Tibial nerve (tissue), 4 donors: ENCODE measurements at places on chromosomes 7 and 10.

DNA sequence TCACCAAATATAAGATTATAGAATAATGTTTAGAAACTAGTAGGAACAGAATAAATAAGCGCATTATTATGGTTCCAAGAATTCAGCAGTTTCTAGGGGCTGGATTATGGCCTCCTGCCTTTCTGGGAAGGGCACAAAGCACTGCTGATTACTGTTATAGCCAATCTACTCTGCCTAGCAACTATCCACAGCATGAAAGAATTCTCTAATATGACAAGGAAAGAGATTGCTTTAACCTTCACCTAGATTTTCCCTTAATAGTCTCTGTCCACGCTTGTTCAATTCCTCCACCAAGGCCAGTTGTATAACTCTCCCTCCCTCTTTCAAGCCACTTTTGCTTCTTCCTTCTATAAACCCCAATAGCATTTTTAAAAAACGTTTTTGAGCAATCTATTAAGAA, 1033.6 kb upstream of the LRRTM3 start:
- no peak for DNase-seq

GRCh38 chr7:78968951-78969350, 484.5 kb downstream of the MAGI2 start:
- no peak for DNase-seq

DNA sequence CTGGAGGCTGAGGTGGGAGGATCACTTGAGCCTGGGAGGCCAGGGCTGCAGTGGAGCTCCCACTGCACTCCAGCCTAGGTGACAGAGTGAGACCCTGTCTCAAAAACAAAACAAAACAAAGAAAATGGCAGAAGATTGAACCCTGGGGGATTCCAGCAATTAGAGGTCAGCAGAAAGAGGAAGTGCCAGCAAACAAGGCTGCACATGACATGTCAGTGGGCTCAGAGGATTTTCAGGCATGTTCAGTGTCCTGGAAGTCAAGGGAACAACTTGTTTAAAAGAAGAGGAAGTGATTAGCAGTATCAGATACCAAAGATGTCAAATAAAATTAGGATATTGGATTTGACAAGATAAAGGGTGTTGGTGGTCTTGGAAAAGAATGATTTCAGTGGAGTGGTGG, 32.3 kb downstream of the RAB18 start:
- DNase-seq, result no peak

- no peak for DNase-seq
These were observed 5.2 kb downstream of the ARL4A start for GRCh38 chr7:12692479-12693259.

GRCh38 chr7:87267239-87267900, 47.8 kb upstream of the TMEM243 start:
- no peak for DNase-seq
